ENCODE measurements at places on chromosomes 3 and 15.

- no peak for DNase-seq
Measured at GRCh38 chr15:25799906-25800700, 63.0 kb downstream of the ATP10A start.

GRCh38 chr3:120114376-120114775, 20.1 kb upstream of the GSK3B start:
- no peak for DNase-seq

- no peak for DNase-seq
Measured at GRCh38 chr15:50563756-50564155, 17.3 kb upstream of the USP50 start.

DNA sequence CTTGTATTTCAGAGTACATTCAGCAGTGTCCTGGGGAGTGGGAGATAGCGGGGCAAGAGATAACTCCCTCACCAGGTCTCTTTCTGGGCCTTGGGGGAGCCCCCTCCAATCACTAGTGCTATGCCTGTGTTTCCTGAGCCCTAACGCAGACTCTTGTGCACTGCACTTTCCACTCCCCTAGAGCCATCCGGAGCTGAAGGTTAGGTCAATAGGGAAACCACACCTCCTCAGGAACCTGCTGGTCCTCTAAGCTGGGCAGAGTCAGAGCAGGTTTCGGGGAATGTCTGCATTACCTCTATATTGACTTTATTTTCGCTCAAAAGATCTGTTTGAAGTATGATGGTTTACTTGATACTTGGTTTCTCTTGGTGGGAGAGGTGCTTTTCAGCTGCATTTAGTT, 617.0 kb upstream of the ROBO1 start:
- DNase-seq, result no peak

DNA sequence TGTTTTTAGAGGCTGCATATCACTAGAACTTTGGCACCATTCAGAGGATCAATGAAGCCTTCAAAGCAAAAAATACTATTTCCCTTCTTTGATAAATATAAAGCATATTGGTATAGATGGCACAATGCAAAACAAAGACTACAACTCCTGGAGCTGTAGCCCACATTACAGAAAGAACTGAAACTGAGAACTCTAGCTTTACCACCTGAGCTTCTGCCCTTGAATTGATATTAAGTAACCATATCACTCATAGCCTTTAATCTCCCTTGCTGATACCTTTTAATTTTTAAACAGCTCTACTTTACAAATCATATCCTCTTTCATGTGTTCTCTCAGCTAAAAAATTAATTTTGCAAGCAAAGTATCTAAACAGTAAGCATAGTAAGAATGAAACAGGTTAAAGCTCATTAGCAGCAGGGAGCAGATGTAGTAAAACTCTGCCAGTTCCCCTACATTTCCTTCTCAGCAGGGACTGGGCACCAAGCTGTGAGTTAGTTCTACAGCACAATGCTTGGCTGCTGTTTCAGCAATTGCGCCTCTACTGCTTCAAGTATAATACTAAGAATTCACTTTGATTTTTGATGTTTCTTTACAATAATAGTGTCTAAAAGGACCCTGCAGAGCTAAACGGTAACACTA, 97.9 kb upstream of the NANOGP8 start:
- no peak for DNase-seq

DNA sequence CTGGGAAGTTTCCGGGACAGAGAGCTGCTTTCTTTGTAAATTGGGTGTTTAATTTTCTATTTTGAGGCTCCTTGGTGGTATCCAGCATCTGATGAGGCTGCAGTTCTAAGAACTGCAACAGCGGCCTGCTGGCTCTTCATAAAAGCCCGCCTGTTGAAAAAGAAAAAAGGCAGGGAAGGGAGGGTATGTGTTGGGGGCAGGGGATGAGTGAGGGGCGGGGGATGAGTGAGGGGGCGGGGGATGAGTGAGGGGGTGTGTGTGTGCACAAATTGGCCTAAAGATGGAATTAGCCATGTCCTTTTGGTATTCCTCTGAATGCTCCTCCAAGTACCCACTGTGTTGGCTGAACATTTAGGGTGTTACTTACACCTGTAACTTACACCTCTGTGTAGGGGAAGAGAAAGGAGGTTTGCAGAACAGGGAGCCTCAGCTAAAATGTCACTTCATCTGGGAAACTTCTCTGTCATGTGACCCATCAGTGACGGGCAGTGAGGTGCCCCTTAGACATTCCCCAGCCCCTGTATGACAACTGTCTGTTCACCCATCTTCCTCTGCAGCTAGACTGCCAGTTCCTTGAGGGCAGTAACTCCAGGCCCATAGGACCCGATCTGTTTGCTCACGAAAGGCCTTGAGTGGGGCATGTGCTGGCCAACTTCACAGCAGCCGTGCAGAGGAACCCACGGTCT, 57.6 kb downstream of the LRIG1 start:
- no peak for DNase-seq

DNA sequence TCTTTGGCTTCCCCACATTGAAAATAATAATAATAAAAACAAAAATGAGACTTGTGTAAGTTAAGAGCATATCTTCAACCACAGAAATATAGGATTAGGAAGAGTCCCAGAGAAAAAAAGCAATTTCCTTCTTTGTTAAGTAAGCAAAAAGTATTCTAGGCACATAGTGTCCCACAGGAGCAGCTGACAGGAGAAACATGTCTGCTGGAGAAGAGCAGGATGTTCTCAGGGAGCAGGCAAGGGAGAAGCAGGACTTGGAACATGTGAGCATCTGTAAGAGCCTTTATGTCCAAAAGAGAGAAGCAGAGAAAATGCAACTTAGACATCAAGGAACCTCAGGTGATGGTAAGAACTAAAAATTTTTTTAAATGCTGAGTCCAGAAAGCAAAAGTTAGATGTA, 39.0 kb downstream of the TTC23 start:
- no peak for DNase-seq

GRCh38 chr3:61448378-61448777, 113.0 kb upstream of the PTPRG start:
- DNase-seq, result no peak

DNA sequence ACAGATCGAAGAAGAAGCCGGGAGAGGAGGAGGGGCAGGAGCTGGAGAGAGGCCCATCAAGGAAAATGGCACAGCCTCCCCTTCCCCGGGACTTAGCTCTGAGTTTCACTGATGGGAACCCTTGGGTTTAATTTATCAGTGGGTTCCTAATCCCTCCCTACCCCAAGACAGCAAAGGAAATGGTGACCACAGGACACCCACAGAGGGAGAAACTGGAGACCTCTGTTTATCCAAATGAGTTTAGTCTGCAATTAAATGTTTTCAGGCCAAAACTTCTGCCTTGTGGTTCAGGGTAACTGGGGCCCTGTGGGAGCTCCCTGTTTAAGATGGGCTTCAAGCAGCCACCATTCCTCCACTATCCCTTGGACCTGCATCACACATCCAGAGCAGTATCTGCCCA, 190.8 kb upstream of the TOPAZ1 start:
- DNase-seq, result no peak

- DNase-seq, result no peak
Measured at GRCh38 chr3:134406331-134407238, 32.3 kb upstream of the AMOTL2 start.

GRCh38 chr15:90986790-90987507, 7.4 kb downstream of the PRC1 start:
- no peak for DNase-seq

DNA sequence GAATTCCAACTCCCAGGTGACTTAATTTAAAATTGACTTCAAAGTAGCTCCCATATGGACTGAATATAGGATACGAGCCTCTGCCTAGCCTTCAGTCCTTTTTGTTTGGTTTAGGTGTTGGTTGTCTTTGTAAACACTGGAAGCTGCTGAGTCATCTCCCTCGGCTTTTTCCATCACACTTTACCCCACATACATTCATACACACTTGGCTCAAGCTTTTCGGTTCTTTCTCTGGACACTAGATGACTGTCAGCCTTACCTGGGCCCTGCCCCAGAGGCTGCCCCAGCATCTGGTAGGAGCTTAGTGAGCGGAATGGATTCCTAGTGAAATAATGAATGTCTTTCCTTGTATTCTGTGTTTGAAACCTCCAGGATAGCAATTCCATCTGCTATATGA, 201.5 kb upstream of the IL12A start:
- DNase-seq, result no peak

- no peak for DNase-seq
Measured at GRCh38 chr3:14620512-14620911, 31.1 kb upstream of the CCDC174 start.

GRCh38 chr3:15708882-15709677, 88.7 kb downstream of the ANKRD28 start:
- no peak for DNase-seq

GRCh38 chr15:96514607-96515285, 184.2 kb downstream of the NR2F2 start:
- no peak for DNase-seq

- no peak for DNase-seq
Measured at GRCh38 chr3:147370349-147370748, 36.0 kb downstream of the ZIC4 start.

DNA sequence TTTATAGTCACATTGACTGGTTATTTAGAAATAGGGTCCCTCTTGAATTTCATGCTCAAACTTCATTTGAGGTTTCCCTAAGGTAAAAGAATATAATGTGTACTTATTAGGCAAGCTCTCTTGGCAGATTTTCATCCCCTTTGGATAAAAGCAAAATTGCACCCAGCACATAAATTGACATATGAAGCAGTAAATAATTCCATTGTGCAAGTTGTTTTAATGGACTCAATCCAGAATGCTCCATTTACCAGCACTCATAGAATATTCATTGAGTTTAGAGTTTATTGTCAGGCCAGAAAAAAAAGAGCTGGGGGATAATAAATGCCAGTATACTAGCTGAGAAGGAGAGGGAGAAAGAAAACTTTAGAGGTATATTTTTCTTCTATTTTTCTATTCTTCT, 136.8 kb downstream of the TPRG1 start:
- DNase-seq, result no peak

DNA sequence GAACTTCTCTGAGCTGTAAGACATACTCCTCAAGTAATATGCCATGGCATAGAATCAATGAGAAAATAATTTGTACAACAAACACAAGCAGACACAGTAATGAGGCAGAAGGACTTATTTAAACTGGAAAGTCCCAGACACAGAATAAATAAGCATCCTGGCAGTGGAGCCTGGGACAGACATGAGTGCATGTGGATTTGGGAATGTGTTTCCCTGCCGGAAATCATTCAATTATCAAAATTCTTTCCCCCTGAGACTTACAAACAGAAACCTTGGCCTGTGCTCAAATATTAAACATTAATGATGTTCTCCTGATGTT, 520.1 kb downstream of the ROBO1 start:
- no peak for DNase-seq

- no peak for DNase-seq
Measured at GRCh38 chr3:132543011-132543739, 53.9 kb upstream of the ACKR4 start.

DNA sequence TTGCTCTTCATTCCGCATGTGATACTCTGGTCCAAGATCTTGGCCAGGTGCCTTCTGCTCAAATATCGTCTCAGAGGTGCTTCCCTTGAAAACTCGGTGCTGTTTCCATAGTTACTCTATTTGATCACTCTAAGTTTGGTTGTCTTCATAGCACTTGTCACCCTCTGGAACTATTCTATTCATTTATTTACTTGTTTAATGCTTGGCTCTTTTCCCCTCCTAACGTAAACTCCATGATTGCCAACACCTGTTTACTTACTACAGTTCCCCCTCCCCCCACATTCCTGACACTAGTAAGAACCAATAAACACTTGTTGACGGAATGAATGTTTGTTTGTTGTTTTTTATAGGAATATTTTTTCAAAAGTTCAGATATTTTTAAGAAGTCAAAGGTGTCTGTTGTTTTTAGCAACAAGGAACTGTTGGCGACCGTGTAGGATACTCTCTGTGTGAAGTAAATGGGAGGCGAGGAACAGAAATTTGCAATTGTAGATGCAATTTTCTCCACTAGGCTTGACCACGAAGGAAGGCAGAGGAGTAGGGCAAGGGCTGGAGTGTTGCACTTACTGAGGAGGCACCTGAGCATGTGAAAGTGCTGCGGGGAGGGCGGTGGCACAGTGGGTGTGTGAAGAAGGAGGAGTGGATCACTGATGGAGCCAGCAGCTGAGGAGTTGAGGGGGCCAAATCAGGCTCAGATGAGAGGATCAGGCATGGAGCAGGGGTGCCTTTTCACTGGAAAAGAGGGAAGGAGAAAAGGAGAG, 48.4 kb downstream of the MOBP start:
- DNase-seq, result no peak

DNA sequence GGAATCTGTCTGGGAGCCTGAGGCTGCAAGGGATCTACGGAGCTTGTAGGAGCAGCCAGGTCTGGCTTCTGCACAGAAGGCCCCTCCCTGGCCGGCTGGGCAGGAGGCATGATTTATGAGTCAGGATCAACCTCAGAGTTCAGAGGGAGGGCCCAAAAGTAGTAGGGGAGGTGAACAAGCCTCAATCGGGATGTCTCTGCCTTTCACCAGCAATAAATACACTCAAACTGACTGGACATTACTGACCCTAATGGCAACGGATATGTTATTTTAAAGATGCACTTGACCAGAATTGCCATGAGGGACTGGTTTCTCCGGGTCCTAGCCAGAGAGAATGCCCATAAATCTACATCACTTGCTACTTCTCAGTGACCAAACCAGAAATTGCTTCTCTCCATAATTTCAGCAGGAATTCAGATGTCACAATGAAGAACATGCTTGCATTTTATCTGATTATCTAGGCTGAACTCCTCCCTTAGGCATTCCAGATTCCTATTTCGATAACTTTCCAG, 109.6 kb upstream of the LMOD3 start:
- no peak for DNase-seq

GRCh38 chr15:73957276-73957675, 31.0 kb downstream of the LOXL1 start:
- no peak for DNase-seq

DNA sequence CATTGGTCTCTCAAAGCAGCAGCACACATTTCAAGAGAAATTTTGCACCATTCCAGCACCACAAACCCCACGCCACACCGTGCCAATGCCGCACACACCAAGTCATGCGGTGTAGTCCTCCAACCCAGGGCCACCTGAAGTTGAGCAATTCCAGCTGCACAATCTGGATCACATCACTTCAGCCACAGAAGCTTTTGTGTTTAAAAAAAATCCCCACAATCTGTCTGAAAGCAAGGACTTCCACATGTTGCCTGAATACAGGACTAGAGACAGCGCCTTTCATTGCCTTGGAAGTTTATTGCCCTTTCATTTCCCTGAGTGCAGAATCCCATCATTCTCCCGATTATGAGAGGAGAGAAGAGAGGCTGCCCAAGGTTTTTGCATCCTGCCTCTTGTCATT, 175.6 kb upstream of the BCL6 start:
- DNase-seq, result no peak

DNA sequence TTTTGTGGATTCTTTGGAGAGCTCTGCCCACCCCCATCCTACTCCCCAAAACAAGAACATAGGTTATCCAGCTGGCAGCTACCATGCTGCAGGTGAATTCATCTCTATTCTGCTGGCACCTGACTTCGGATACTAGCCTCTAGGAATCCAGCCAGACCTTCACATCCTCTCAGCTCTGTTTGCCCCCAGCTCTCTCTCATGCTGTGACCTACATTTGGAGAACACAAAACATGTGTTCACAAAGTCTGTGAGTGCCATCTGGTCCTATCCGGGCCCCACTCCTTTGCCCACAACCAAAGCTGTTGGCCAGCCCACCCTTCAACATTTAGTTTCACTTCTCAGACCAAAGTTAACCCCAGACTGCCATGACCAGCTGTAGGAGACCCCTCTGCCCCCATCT, 89.4 kb upstream of the C3orf80 start:
- no peak for DNase-seq
